Glomerular endothelial cell (primary cell): ENCODE measurements at places on chromosomes 1 and 21. TPM values are rescaled to one million over a fixed set of nuclear protein-coding genes. Genes with fewer than 3 reads are reported as not detected.
A peak's percentile ranks its signal among the peaks of the same experiment; 100 is the strongest.

GRCh38 chr1:40248412-40248811 lies 675 bp downstream of the TMCO2 start:
- peak; percentile 27 for DNase-seq

- no peak for DNase-seq
These were observed 164.6 kb downstream of the ACTL8 start for GRCh38 chr1:17919525-17920439.

DNA sequence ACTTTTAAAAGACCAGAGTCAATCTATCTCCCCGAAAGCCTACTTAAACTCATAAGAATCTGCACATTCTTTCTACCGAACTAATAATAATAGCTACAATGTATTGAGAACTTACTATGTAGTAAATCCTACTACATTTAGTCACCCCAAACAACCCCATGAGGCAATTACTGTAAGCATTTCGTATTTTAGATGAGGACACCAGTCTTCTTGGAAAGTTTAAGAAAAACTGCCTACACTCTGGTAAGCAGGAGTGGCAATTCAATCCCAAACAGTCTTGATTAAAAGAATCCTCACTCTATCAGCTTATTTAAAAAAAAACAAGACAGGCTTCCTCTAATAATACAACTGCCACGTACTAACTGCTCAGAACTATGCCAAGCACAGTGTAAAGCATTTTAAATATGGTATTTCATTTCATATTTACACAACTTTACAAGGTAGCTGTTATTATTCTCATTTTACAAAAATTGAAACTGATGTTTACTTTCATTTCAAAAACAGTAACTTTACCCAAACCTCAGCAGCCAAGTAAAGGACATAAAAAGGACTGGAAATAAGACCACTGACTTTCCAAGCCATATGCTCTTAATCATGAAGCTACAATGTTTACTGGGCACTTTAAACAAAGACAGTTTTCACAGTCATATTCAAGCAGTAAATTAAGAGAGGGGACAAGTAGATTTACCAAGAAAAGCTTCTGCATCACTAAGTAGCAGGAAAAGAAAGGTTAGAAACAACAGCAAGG lies 13.9 kb downstream of the ARID4B start:
- DNase-seq: no peak

DNA sequence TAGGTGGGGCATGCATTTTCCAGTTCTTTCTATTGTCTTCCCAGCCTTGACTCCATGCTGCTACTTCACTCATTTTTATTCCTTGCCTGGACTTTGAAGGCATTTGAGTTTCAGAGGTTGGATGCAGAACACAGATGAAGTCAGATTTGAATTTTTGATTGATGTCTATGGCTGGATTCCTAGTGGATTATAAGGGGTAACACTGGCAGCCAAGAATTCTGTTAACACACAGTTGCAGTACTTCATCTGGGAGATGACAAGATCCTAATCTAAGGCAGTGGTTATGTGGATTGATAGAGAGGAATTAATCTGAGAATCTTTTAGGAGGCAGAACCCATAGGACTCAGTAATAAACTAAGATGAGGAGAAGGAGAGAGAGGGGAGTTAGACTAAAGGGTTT lies 439.0 kb upstream of the USP24 start:
- DNase-seq: no peak

DNA sequence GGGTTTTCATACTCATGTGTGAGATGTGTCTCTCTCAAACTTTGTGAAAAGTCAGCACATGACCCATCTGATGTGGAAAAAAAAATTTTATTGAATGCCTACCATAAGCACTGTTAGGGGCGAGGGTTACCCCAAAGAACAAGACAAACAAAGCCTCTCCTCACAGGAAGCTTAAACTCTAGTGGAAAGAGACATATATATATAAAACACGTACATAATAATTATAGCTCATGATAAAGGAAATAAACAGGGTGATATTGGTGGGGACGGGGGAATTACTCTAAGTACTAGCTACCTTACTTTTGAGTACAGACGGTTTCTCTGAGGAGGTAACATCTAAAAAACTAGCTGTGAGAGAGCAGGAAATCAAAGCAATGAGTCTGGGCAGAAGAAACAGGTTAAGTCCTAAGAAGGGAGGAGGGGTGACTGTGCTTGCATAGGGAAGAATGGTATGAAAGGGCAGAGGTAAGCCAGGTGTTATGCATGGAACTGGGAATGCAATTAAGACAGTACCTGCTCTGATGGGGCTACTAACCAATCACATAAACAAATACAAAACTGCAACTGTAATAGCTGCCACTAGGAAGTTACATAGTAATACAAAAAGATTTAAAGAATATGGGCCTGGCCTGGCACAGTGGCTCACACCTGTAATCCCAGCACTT lies 4.5 kb downstream of the LIN9 start:
- DNase-seq: no peak

Gene STPG1
- 3.7 and 6.7 TPM in 2 replicates for total RNA-seq

Gene CLCA4
- total RNA-seq: not detected in 2 replicates
